Stimulated activated CD4-positive, alpha-beta T cell treated with anti-CD3 and anti-CD28 coated beads, TNF-alpha, amount 100 ng/mL, for 4 hours (primary cell): ENCODE measurements at places on chromosomes 1 and 21.

GRCh38 chr21:34530261-34530660 is 18.3 kb upstream of the KCNE1 start:
- no peak for DNase-seq

DNA sequence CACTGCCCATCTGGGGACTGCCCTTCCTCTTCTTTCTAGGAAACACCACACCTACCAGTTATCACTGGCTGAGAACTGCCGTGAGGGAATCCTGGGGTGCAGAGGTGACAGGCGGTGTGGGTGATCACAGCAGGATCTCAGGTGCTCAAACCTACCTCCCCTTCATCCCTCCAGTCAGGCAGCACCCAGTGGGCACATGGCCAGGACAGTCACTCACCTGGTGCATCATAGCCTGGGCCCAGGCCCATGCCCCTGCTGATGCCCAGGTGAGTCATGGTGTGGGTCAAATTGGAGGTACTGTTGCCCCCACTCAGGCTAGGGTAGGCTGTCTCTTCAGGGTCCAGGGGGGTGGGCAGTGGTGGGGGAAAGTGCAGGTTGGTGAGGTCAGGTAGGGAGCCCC is 5.3 kb upstream of the DENND4B start:
- no peak for DNase-seq

GRCh38 chr1:78511334-78511733 is 20.6 kb downstream of the PTGFR start:
- no peak for DNase-seq

GRCh38 chr1:212488436-212489283 is 55.9 kb downstream of the NENF start:
- no peak for DNase-seq

DNA sequence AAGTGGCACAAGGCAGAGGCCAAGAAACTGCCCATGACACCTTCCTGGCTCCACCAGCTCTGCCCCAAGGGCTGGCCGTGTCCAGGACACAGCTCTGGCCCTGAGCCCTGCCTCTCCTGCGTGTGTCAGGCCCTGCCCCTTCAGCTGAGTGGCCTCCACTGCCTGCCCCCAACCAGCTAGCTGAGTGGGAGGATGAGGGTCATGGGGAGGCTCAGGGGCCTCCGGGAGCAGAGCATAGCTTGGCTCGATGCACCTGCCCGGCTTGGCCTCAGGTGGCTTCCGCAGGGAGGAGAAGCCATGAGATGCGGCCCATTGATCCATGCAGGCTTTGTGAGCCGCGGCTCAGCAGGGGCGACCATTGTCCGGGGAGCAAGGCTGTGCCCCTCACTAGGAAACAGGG is 108.7 kb upstream of the TTC34 start:
- no peak for DNase-seq

GRCh38 chr1:178504286-178504685 is 7.5 kb upstream of the CLEC20A start:
- DNase-seq, result no peak

DNA sequence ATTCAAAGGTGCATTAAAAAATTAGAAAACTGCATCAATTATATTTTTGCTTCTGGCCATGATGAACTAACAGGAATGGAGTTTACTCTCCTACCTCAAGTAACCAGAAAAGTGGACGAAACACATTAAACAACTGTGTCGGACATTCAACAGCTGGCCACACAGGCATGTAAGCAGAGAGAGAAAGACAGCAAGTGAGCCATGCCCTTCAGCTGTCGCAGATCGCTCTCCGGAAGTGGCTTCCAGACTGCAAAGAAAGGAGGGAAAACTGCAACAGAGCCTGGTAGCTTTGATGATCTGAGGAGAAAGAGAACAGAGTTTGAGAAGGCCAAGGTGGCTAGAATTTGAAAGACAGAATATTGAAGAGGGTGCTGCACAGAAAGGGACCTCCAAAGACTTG is 557.2 kb downstream of the MATN1 start:
- no peak for DNase-seq
